Mesendoderm (in vitro differentiated cells): ENCODE measurements at places on chromosomes 2 and 18.

GRCh38 chr2:8877894-8878293 lies 40.5 kb upstream of the KIDINS220 start:
- no peaks in the 10 kb centered on the region for H3K4me1 ChIP-seq
- peaks cover 4% of the 10 kb centered on the region for H3K36me3 ChIP-seq
- H3K27me3 ChIP-seq = no peaks in the 10 kb centered on the region
- DNase-seq = peak; percentile 44

DNA sequence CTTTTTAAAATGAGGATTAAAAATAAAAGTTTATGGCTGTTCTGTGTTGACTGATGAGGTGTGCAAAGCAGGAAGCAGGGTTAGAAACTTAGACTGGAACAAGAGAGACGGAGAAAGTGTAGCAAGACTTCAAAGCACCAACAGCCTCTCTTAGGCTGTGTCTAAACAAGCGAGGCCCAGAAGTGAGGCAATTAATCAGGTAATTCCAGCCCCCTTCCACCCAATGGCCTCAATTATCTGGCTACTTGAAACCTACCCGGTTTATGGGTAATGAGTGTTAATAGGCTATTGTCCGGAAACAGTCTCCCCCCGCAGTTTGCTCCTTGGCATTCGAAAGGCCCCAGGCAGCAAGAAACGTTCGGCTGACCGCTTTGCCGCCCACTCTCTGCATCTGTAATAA lies 171.7 kb upstream of the MYCN start:
- peak; percentile 65 for DNase-seq
- peaks cover 3% of the 10 kb centered on the region for H3K4me1 ChIP-seq
- H3K36me3 ChIP-seq = no peaks in the 10 kb centered on the region
- no peaks in the 10 kb centered on the region for H3K27me3 ChIP-seq
- no peak overlapping the region for H3K27ac ChIP-seq

GRCh38 chr18:48583573-48583972 lies 44.7 kb downstream of the CTIF start:
- H3K4me3 ChIP-seq = no peak overlapping the region
- no peak for DNase-seq
- H3K36me3 ChIP-seq = no peaks in the 10 kb centered on the region
- H3K27ac ChIP-seq = no peak overlapping the region

GRCh38 chr2:224613543-224614286 lies 28.6 kb upstream of the CUL3 start:
- no peaks in the 10 kb centered on the region for H3K4me1 ChIP-seq
- no peak overlapping the region for H3K27ac ChIP-seq
- DNase-seq = no peak
- no peaks in the 10 kb centered on the region for H3K27me3 ChIP-seq
- H3K36me3 ChIP-seq = no peaks in the 10 kb centered on the region

- H3K36me3 ChIP-seq = no peaks in the 10 kb centered on the region
- DNase-seq = no peak
- H3K4me3 ChIP-seq = no peak overlapping the region
These were observed 26.7 kb upstream of the CD226 start for GRCh38 chr18:69974365-69974764.

GRCh38 chr2:162056796-162057399 lies 17.1 kb downstream of the DPP4 start:
- DNase-seq = no peak
- no peaks in the 10 kb centered on the region for H3K4me1 ChIP-seq
- H3K4me3 ChIP-seq = no peak overlapping the region
- no peaks in the 10 kb centered on the region for H3K36me3 ChIP-seq

DNA sequence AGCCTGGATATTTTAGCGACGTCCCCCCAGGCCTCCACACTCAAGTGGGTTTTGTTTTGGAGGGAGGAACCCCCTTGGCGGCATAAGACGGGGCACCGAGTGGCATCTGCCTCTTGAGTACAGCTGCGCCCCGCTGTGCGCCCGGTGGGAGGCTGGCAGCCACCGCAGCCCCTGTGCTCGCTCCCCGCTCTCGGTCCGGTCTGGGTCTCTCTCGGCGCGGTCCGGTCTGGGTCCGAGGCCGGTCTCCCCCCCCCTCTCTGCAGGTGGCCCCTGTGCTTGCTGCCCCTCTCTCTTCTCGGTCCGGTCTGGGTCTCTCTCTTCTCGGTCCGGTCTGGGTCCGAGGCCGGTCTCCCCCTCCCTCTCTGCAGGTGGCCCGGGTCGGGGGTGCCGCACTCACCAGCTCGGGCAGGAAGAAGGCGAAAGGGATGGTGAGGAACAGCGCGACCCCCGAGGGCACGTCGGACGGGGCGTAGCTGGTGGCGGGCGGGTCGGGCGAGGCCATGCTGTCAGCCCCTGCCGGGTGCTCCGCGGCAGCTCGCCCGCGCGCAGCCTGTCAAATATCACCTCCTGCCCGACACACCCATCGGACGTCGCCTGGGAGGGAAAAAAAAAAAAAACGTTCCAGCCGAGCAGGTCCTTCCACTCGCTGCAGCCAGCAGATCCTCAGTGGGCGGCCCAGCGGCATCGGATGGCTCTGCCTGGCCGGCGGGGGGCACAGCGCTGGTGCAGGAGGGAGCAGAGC lies at the start of gene MALL:
Gene MALL, minus strand, starts transcription at position 532 of the 742 bp plus-strand sequence. Its CDS starts 30 bp downstream, at position 502.
- H3K36me3 ChIP-seq = no peaks in the 10 kb centered on the region
- H3K4me1 ChIP-seq = peaks cover 4% of the 10 kb centered on the region
- DNase-seq = peak; percentile 51
- no peak within 1 kb of the TSS for H3K27ac ChIP-seq

- H3K27ac ChIP-seq = no peak overlapping the region
- H3K4me1 ChIP-seq = no peaks in the 10 kb centered on the region
- no peak overlapping the region for H3K4me3 ChIP-seq
- no peaks in the 10 kb centered on the region for H3K27me3 ChIP-seq
- H3K36me3 ChIP-seq = no peaks in the 10 kb centered on the region
These were observed 72.8 kb downstream of the CMPK2 start for GRCh38 chr2:6792883-6793282.

GRCh38 chr2:168717790-168718502 lies 84.5 kb upstream of the NOSTRIN start:
- H3K4me1 ChIP-seq = no peaks in the 10 kb centered on the region
- H3K36me3 ChIP-seq = no peaks in the 10 kb centered on the region
- no peak overlapping the region for H3K4me3 ChIP-seq
- no peaks in the 10 kb centered on the region for H3K27me3 ChIP-seq

GRCh38 chr18:14979875-14980274 lies 231.9 kb downstream of the ANKRD30B start:
- H3K36me3 ChIP-seq = no peaks in the 10 kb centered on the region
- no peaks in the 10 kb centered on the region for H3K27me3 ChIP-seq
- no peak overlapping the region for H3K27ac ChIP-seq

- DNase-seq = no peak
- H3K27ac ChIP-seq = no peak overlapping the region
- no peaks in the 10 kb centered on the region for H3K27me3 ChIP-seq
- H3K36me3 ChIP-seq = no peaks in the 10 kb centered on the region
- H3K4me3 ChIP-seq = no peak overlapping the region
- peaks cover 7% of the 10 kb centered on the region for H3K4me1 ChIP-seq
These were observed 35.8 kb upstream of the PGAP1 start for GRCh38 chr2:196962325-196962724.

GRCh38 chr2:52334185-52334584 lies 1302.3 kb upstream of the NRXN1 start:
- DNase-seq = no peak
- peak overlapping the region; percentile 17 for H3K27ac ChIP-seq
- no peaks in the 10 kb centered on the region for H3K27me3 ChIP-seq
- H3K4me3 ChIP-seq = no peak overlapping the region
- H3K36me3 ChIP-seq = no peaks in the 10 kb centered on the region

DNA sequence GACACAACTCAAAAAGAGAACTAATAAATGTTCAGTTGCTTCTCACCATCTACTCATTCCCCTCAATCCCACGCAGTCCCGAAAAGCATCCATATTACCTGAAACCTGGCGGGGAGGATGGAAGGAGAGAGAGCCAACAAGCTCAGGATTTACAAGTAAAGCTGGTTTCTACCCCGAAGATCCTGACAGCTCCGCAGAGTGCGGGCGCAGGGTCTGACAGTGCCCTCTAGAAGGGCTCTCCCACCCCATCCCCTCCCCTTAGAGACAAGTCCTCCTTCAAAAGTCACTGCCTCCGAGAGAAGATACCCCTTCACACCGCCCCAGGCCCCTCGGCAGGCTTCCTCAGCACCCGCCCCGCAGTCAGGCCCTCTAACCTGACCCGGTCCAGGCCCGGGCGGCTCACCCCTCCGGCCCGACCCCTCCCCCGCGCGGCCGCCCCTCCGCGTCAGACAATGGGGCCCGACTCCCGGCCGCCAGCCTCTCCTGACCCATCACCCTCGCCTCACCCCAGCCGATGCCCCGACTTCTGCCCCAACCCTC lies 550 bp downstream of the RAB1A start:
- peak overlapping the region; percentile 99 for H3K4me3 ChIP-seq
- H3K4me1 ChIP-seq = no peaks in the 10 kb centered on the region
- peak overlapping the region; percentile 83 for H3K27ac ChIP-seq
- no peaks in the 10 kb centered on the region for H3K36me3 ChIP-seq
- DNase-seq = peak; percentile 45

- no peak overlapping the region for H3K27ac ChIP-seq
- no peaks in the 10 kb centered on the region for H3K36me3 ChIP-seq
- H3K27me3 ChIP-seq = no peaks in the 10 kb centered on the region
- no peaks in the 10 kb centered on the region for H3K4me1 ChIP-seq
These were observed 181.4 kb upstream of the MSH6 start for GRCh38 chr2:47601568-47601967.

DNA sequence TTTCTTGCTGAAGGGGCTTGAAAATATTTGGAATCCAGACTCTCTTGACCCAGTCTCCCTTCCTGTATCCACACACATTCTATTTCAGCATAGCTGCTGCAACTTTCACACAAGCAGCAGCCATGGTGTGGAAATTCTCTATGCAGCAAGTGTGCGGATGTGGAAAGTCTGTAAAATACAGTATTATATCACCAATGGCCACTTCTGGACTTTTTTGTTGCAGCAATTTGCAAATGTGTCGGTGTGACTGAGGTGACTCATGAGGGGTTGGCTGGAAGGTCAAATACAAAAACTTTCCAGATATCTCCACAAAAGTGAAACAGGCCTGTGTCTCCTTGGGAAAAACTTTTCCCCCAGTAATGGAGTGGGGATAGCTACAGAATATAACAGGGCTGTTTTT lies 299.3 kb upstream of the GYPC start:
- no peak for DNase-seq
- no peak overlapping the region for H3K4me3 ChIP-seq
- H3K27me3 ChIP-seq = no peaks in the 10 kb centered on the region
- H3K27ac ChIP-seq = no peak overlapping the region

- H3K36me3 ChIP-seq = no peaks in the 10 kb centered on the region
- no peak overlapping the region for H3K27ac ChIP-seq
- H3K4me3 ChIP-seq = no peak overlapping the region
- H3K27me3 ChIP-seq = no peaks in the 10 kb centered on the region
- no peaks in the 10 kb centered on the region for H3K4me1 ChIP-seq
These were observed 46.4 kb upstream of the ODC1 start for GRCh38 chr2:10494351-10495066.

DNA sequence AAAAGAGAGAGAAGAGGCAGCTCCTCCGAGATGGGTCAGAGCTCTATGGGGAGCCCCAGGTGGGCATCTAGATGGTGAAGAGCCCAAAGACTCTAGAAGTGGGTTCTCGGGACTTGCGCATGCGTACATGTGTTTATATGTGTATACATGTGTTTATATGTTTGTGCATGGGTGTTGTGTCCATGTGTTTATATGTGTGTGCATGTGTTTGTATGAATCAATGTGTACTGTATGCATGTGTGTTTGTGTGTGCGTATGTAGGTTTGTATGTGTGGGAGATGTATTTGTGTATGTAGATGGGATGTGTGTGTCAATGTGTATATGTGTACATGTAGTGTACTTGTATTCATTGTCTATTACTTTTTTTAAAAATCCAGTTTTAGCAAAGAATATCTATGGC lies 25.6 kb downstream of the DNPEP start:
- no peak overlapping the region for H3K27ac ChIP-seq
- no peak overlapping the region for H3K4me3 ChIP-seq
- no peak for DNase-seq
- H3K36me3 ChIP-seq = no peaks in the 10 kb centered on the region

DNA sequence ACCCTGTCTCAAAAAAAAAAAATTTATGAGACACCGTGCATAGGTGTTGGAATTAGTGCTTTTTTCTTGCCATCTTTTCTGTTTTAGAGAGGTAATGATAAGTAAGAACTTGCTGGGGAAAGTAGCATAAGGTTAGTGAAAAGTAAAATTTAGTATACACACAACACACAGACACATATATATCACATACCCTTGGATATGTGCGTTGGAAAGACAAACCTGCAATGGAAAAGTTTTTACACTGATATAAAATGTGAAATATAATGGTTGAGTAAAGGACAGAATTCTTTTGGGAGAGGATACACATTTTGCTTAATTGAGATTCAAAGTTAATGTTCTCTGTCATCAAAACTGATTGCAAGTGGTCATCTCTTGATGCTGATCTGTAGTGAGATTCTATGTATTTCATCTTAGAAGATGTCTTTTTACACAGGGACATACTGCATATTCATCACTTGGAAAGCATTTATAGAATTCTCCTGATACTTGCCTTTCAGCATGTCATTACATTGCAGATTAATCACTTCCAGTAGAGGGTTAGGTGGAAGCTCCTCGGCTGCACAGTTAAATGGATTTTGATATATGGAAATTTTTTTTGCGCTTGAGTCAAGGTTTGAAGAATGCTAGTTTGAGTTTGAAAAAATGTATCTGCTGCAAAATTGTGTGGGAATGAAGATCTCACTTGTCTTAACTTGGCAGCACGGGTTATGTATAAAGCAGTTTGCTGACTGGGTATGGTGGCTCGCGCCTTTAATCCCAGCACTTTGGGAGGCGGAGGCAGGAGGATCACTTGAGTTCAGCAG lies 13.5 kb downstream of the PPP1CB start:
- H3K27me3 ChIP-seq = no peaks in the 10 kb centered on the region
- no peaks in the 10 kb centered on the region for H3K36me3 ChIP-seq
- no peak overlapping the region for H3K4me3 ChIP-seq
- DNase-seq = no peak

DNA sequence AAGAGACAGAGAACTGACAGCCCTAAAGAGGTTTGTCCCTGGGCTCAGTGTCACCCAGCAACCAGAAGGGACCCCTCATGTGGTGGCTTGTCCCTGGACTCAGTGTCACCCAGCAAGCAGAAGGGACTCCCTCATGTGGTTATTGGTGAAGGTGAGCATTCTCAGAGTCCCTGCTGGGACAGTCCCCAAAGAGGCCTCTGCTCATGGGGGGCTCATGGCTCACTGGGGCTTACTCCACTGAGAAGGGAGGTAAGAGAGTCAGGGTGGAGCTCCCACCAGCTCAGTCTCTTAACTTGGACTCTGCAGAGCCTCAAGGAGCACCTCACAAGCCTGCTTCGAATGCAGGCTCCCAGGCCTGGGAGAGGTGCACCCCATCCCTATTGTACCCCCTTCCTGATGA lies 145.2 kb upstream of the COPS8 start:
- no peak for DNase-seq
- H3K27me3 ChIP-seq = no peaks in the 10 kb centered on the region
- H3K4me3 ChIP-seq = no peak overlapping the region
- H3K4me1 ChIP-seq = no peaks in the 10 kb centered on the region
